ENCODE measurements at places on chromosomes 13 and 19.

DNA sequence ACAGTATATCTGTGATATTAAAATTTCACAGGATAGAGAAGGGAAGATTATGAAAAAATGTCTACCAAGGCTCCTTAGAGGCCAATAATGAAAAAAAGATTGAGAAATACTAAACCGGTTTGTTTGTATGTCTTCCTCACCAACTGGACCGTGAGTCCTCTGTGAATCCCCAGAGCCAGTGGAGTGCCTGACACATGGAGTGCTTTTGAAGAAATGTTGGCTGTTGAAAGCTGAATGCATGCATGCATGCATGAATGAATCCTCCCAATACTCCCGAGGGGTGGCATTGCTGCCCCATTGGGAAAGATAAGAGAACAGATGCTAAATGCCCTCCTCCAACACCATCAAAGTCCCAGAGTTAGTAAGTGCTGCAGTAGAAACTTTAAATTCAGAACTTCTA is 152.7 kb upstream of the SERP2 start:
- no peak for DNase-seq

DNA sequence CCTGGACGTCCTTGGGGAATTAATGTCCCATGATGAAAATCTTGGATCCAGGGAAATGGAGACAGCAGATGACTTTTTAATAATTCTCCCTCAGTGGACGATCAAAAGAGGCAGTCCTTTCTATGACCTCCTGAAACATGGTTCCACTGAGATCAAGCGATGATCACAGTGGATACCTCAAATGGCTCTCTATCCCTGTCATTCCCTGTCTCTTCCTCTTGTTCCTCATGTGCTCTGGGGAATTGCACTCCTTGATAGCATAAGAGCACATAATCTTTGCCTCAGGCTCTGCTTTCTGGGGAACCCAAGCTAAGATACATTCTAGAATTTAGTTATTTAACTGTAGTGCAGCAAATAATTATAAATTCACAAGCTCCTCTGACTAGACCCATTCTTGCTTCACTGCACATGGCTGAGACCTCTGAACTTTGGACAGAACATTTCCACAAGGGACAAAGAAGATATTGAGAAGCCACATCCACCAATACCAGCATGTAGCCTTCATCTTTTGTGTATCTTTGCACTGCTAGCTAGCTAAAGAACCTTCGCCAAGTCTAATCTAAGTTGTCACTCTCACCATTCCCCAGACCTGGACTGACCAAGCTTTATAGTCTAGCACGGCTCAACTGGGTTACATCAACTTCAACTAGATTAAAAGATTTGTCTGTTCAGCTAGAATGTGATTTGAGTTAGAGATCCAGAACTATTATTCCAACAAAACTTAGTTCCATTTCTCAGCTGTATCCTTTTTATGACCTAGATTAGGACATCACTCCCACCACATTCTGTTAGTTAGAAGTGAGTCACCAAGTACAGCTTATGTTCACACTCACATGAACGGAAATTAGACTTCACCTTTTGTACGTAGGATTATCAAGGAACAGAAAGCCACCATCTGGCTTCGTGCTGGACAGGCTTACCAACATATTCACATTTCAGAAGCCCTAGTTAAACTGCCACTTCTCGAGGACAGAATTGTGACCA is 142.7 kb downstream of the SUCLA2 start:
- DNase-seq: peak; percentile 84

- DNase-seq: no peak
Measured at GRCh38 chr19:13095934-13096927, 6.4 kb downstream of the LYL1 start.

GRCh38 chr13:95019886-95020285 is 281.4 kb downstream of the ABCC4 start:
- DNase-seq: no peak

DNA sequence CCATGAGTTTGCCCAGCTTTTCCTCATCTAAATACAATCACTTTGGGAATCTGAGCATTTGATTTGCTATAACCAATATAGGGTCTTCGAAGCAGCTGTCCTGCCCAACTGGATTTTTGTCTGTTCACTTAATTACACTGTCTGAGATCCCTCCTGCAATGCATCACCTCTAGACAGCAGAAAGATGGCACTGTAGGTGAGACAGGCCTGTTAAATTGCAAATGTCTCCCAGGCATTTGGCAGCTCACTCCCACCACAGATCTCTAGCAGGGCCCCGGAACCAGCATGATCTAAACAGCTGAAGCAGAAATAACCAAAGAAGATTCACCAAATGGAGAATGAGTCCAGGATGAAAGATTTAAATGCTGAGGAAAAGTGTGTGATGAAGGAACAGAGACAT is 41.9 kb upstream of the SERPINE3 start:
- DNase-seq: no peak

DNA sequence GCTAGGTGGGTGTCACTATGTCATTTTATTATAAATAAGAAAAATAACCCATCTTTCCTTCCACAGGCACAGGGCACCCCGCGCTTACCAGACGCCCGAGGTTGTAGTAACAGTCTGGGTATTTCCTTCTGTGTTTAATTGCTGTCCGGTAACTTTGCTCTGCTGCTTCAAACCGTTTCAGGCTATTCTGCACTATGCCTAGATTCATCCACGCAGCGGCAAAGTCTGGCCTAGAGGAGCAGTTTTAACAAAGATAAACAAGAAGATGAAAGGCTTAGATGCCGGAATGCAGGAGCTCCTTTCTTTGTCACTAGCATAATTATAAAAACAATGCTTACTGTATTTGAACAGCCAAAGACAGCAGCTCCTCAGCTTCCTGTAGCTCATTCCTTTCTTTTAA is 36.9 kb upstream of the GGACT start:
- DNase-seq: no peak
